ENCODE measurements at places on chromosomes 6 and 20.
A peak's percentile ranks its signal among the peaks of the same experiment; 100 is the strongest.

DNA sequence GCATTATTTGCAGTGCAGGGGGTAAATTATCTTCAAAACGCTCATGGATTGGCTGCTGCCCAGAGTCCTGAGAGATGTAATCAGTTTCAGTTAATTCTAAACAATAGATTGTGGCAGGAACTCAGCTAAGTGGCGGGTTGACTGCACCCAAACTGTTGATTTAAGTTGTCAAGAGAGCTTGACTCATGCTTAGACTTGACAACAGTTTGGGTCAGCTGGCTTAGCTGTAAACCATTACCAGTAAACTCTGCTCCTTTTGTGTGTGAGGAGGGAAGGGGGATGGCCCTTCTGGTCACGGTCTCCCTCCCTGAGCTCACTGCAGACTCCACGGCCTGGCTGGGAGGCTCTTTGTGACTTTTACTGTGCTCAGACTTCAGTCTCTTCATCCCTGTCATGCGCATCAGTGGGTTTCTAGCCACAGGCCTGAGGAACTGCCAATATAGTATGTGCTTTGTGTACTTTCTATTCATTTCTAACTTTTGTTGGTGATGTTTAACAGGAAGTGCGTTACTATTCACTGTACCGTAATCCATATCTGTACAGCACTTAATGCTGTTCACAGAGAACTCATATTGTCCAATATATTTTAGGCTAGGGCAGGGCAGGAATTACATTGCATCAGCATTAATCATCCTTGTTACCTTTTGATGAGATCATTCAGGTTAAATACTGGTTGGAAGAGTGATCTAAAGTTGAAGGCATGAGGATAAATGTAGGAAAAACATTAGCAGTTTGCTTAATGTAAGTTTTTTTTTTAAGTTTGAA, 488.3 kb downstream of the CDKAL1 start:
- no peak for DNase-seq

DNA sequence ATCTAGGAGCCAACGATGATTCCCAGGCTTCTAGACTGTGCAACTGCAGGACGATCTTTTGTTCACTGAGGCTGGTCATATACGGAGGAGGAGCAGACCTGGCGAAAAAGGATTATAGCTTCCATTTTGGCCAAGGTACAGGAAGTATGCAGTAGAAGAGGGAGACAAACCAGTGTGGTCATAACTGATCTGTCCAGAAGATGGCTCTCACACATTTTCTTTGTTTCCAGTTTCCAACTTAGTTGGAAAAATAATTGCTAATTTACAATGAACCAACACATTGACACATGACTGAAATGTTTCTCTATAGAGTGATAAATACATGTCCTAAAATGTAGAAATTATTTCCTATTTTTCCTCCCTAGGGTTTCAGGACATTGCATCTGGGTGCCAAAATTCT, 364.1 kb upstream of the BTBD3 start:
- no peak for DNase-seq

DNA sequence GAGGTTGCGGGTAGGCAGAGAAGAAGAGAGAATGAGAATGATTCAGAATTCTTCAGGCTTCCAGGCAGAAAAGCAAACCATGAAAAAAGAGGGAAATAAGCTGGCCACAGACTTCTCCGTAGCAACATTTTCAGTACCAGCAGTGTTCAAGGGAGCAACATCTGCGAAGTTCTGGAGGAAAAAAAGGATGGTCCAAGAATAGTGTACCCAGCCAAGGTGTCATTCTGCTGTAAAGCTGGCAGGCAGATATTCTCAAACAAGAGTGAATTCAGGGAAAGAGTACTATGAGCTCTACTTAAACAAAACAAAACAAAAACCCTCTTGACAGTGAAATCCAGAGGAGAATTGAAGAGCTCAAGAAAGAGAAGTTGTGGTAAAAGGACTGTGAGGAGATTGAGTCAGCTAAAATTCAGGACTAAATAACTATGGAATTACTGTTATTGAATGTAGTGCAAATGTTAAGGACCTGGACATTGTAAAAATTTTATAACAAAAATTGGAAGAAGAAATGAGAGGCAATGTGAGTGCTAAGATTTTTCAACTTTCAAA, 86.5 kb downstream of the ATRN start:
- no peak for DNase-seq

DNA sequence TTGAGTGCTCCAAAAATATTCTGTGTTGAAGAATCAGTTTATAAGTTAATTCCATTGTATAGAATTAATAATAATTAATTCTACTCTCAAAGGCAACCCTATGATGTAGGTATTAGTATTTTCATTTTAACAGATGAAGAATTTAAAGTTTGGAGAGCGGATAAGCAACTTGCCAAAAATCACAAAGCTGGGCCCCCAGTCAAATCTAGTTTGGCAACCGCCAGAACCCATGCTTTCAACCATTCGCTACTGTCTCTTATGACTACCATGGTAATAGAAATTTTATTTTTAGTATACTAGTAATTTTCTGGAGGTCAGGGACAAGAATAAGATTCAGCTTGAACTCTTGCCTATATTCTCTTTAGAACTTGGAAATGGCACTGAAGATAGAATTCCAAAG, 229.8 kb downstream of the IBTK start:
- DNase-seq: no peak

GRCh38 chr20:9150679-9151078, 81.8 kb downstream of the PLCB4 start:
- DNase-seq: no peak

- no peak for DNase-seq
Observed at GRCh38 chr20:59625214-59625922, 21.0 kb downstream of the PHACTR3 start.

DNA sequence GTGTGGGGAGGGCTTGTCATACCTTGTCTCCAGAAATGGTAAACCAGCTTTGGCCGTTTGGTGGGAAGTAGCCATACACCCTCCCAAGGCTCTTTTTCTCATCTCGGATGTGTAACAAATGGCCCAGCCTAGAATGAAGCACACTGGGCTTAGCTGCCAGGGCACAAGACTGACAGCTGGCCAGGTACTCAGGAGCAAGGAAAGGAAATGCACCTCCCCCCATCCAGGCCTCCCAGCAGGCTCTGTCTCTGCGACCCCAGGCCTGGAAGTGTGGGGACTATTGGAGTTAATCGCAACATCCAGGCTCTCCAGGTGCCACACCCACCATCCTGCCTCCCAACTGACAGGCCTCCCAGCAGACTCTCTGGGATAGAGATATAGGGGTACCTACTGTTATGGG, 43.0 kb downstream of the MRS2 start:
- DNase-seq: no peak

GRCh38 chr6:159984268-159984786, 15.4 kb downstream of the IGF2R start:
- DNase-seq: no peak

- DNase-seq: no peak
Observed at GRCh38 chr20:25197870-25198190, 2.3 kb downstream of the ENTPD6 start.

- no peak for DNase-seq
Observed at GRCh38 chr6:101110814-101111213, 229.7 kb upstream of the ASCC3 start.

DNA sequence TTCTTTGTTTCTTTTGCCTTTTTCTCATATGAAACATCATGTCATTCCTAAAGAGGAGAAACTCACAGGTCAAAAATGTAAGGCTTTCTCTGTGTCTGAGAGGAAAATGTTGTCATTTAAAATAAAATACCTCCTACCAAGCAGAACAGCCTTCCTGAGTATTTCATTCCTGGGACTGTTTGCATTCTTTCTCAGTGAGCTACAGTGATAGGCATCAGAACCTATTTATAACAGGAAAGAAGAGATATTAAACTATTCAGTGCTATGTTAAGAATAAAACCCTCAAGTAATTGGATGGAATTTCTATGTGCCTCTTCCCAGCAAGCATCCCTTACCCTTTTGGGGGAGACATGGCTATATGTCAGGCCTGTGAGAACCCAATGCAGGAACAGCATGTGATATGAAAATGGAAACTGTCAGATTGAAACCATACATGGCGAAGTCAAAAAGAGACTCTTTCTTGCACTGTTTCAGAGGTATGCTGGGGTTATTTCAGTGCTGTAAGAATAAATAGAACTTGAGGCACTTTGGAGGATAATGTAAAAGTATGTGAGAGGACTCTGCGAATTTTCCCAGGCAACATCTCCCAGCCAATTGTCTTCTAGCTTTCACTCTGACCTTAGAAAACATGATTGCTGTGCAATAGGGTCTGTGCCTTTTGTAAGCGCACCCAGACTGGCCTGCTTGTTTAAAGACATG, 133.8 kb upstream of the CCN2 start:
- no peak for DNase-seq

- peak; percentile 6 for DNase-seq
Observed at GRCh38 chr20:60210779-60211617, 252.8 kb downstream of the CDH26 start.

GRCh38 chr6:34816635-34817301, 24.9 kb downstream of the BLTP3A start:
- DNase-seq: no peak

DNA sequence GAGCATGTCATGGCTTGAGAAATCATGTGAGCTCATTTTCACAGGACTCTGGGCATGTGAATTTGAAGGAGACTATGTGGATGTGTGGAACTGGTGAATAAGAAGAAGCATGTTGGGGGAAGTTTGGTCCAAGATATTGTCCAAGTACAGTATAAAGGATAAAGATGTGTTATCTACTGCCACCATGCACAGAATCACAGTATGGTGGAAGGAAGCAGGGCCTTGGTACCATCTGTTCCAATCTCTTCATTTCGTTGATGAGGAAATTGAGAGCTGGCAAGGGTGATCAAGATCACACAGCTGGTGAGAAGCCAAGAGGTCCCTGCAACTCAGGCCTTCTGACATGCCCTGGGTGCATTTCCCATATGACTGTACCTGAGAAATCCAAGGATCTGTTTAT, 31.5 kb upstream of the RIPOR2 start:
- no peak for DNase-seq

DNA sequence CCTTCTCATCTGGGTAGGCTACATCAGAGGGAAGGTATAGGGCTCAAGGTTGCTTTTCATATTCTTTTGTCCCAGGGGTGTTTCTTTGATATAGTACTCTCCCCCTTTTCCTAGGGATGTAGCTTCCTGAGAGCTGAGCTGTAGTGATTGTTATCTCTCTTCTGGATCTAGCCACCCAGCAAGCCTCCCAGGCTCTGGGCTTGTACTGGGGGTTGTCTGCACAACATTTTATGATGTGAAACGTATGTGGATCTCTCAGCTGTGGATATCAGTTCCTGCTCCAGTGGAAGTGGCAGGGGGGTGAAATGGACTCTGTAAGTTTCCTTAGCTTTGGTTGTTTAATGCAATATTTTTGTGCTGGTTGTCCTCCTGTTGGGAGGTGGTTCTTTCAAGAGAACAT, 437.3 kb upstream of the SYNCRIP start:
- DNase-seq: no peak

DNA sequence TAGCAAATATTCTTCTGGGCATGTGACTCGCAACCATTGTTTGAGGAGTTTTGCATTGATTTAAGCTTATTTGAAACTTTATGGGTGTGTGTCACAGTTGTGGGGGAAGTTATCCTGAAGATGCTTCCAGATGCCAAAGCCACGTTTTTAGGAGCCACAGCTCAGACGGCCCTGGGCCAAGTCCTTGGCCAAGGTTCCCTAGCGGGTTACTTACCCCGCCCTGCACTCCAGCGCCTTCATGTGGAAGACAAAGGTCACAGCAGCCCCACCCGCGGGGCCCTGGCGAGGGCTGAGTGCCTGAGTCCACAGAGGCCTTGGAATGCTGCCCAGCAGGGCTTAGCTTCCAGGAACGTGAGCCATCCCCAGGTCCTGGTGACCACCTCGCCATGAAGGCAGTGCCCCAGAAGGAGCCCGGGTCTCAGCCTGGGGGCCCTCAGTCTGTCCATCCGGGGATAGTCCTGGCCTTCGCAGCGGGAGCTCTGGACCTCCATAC, 308.3 kb downstream of the CDH4 start:
- no peak for DNase-seq

DNA sequence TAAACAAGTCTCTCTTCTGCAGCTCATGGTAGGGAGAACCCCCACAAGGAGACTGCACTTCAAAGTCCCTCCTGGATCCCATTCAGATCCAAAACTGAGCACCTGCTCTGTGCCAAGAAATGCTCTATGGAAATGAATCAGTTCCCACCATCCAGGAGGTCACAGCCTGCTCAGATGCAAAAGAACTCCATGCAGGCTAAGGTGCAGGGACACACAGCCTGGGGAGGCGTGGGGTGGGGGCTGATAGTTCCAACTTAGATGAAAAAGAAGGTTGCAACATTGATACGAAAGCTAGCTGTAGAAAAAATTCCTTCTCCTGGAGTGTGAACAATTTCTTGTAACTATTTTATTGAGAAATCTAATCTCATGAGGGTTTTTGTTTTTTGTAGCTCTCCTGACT, 111.0 kb upstream of the TMEM170B start:
- DNase-seq: no peak
